ENCODE measurements at places on chromosomes 1 and 21.

DNA sequence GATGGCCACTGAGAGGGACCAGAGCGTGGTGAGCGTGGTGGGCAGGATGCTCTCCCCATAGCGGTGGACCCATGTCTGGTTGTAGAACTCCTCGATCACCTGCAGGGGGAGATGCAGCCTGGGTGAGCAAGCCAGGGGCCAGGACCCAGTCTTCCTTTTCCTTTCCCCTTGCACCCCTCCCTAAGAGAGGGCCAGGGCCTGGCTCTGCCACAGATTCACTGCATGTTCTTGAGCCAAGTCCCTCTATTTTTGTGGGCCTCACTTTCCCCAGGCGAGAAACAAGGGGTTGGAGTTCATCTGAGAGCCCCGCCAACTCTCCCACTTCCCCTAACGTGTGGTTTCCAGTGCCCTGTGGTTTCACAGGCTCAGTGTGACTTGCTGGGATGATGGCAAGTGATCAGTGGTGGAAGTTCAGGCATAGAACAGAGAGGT is 27.5 kb downstream of the SLC2A1 start:
- DNase-seq = peak; percentile 82

DNA sequence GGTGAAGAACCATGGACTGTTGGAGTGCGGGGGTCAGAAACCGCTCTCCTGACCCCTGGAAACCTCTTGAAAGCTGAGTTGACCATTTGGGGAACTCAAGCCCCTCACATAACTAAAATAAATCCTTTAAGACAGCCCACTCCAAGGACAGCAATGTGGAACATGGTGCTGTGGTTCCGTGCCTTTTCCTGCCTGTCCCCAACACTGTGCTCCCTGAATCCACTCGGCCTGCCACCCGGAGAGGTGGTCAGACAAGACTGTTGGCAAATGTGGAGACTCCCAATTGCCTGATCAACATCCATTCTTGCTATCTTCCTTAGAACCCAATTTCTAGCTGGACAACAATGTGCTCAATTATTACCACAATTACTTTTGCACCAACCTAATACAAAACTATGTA is 286.0 kb downstream of the NPHP4 start:
- DNase-seq = no peak

DNA sequence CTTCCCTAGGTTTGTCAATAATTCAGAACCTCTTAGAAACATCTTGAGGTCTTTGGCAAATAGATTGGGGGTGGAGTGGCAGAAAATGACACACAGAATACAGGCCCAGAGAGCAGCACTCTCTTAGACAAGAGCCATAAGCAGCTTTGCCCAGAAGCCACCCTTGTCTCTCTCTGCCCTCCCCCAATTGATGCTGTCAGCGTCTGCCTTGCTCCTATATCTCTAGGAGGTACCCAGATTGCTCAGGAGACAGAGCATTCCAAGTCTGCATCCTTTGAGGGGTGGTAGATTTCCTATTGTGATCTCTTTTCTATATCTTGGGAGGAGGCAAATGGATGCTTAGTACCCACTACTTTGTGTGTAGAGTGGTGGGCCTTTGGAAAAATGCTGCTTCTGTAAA is 1.8 kb downstream of the RGL1 start:
- DNase-seq = no peak

DNA sequence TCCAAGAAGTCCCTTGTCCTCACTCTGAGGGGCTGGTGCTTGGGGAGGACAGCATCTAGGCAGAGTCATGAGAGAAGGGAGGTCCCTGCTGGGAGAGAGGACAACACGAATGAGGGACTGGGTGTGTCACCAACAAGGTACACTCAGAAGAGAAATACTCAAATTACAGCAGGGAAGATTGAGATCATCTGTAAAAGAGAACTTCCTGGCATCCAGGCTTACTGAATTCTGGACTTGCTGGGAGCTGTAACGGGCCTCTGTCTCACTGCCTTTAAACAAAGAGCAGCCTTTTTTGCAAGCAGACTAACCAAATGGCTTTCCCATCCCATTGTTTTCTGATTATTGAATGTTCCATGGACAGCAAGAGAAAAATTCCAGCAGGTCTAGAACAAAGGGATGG is 195.7 kb upstream of the RAB4A start:
- DNase-seq = no peak

GRCh38 chr1:9078015-9078751 is 8.7 kb upstream of the SLC2A5 start:
- DNase-seq = no peak

GRCh38 chr1:15246960-15247614 is at the start of gene FHAD1:
Gene FHAD1 (plus strand): TSS chr1:15247223. CDS start chr1:15251785, 4,562 bp downstream.
- DNase-seq = peak; percentile 77

DNA sequence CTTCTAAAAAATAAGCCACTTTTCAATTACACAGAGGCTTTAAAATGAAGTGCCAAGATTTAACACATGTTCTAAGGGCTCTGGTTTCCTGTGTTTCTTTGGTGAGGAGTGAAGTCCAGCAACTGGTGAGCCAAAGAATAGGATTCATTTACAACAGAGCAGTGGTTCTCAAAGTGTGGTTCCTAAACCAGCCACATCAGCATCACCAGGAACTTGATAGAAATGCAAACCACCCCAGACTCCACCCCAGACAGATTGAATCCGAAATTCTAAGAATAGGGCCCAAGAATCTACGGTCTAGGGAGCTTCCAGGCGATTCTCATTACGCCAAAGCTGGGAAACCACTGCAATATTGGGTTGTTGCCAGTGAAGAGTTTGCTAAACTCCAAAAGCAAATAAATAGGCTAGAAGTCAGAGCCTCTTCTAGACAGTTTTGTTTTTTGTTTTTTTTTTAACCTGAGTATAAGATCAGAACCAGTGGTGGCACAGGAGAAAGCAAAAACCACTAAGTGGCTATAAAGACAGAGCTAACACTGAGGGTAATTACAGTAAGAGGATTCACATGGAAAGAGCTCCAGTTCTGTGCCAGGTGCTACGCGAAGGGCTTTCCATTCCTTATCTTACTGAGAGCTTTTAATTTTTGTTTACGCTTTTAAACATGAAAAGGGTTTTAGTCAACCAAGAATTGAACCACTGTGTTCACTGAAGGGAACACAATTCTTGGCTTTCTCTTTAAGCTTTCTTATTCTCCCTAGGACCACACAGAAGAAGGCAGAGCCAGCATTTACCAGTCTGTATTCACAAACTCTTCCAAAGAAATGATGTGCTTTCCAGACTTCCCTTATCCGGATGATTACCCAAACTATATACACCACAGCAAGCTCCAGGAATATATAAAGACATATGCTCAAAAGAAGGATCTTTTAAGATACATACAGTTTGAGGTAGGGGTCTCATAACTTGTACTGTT is 42.4 kb upstream of the FMO2 start:
- DNase-seq = peak; percentile 62

GRCh38 chr21:26070822-26071425 is 99.6 kb downstream of the APP start:
- no peak for DNase-seq

DNA sequence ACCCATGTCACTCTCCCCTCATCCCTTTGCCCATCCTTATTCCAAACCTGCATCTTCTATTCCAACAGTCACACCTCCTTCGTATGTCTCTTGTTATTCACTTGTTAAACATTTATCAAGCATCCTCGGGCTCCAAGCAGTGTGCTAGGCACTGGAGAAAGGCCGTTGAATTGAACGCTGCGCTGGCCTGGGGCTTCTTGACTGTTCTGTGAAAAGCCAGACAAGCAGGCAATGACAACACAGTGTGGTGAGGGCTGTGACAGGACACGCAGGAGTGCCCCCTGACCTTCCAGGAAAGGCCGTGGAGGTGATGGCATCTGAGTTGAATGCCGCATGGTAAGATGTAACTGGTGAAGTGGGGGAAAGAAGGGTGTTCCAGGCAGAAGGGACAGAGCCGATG is 19.2 kb downstream of the ETV3 start:
- no peak for DNase-seq
